NCI-H774 (cell line): ENCODE measurements at places on chromosomes 5 and 9.

DNA sequence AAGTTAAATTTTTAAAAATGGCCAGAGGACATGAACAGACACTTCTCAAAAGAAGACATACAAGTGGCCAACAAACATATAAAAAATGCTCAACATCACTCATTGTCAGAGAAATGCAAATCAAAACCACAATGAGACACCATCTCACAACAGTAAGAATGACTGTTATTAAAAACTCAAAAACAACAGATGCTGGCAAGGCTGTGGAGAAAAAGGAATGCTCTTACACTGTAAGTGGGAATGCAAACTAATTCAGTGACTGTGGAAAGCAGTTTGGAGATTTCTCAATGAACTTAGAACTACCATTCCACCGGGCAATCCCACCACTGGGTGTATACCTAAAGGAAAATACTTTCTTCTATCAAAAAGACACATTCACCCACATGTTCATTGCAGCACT is 168.5 kb upstream of the PIK3R1 start:
- no peak for DNase-seq

GRCh38 chr9:126411225-126411947 is 84.8 kb downstream of the MVB12B start:
- DNase-seq, result peak; percentile 57

DNA sequence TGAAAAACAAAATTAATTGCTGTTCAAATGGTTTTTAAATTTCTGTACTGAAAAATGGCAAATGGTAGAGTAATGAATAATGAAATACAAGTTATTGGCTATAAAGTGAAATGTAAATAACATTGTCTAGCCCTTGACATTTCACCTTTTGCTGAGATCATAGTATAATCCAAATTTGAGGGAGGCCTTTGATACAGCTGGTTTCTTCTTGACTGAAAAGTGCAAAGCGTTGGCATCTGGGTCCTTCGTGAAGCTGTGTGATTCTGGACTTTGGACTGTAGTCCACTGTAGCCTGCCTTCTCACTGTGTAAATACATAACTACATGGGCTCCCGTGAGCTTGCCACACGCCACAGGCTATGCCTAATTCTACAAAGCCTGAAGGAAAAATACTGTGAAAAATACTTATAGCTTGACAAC is 52.3 kb downstream of the ARHGEF28 start:
- no peak for DNase-seq

GRCh38 chr9:34370970-34371880 is 5.5 kb downstream of the MYORG start:
- no peak for DNase-seq

DNA sequence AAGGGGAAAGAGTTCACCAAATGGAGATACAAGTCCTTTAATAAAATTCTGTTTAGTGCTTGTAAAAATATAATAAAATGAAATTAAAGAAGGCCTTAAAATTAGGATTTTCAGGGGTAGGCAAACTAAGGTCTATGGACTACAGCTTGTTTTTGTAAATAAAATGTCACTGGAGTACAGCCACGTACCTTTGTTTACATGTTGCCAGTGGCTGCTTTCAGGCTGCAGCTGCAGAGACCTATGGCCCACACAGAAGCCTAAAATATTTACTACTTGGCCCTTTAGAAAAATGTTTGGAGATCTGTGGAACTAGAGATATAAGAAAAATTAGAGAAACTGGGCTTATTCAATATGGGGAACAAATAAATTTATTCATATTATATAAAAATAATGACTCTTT is 122.8 kb downstream of the RPS23 start:
- no peak for DNase-seq

GRCh38 chr9:92655896-92656536 is 13.9 kb downstream of the IPPK start:
- DNase-seq, result no peak

DNA sequence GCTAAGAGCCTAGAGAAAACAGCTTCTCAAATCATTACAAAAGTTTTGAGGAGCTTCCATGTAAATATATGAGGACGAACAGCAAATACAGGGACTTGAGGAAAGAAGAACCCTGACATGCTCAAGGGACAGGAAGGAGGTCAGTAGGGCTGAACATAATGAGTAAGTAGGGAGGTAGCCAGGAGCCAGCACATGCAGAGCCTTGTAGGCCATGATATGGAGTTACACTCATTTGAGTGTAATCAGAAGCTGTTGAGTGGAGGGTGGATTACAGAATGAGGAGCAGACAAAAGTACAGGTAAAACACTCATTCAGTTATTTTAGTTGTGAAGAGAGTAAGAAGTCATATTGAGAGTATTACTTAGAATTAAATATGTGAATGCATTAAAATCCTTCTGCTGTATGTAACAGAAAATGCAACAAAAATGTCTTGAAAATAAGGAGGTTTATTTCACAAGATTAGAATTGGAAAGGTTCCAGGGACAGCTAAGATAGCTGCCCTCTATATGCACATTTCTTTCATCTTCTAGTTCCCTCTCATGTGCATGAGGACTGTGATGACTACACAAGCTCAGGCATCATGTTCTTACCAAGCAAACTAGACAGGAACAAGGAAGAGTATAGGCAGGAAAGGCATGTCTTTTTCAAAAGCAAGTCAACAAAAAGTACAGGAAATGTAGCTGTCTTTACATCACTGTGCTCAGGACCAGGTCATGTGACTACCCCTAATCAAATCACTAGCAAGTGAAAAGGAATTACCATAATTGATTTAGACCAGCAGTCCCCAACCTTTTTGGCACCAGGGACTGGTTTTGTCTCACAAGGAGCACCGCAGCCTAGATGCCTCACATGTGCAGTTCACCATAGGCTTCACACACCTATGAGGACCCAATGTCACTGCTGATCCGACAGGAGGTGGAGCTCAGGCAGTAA is 87.2 kb downstream of the TMEM232 start:
- DNase-seq, result no peak

DNA sequence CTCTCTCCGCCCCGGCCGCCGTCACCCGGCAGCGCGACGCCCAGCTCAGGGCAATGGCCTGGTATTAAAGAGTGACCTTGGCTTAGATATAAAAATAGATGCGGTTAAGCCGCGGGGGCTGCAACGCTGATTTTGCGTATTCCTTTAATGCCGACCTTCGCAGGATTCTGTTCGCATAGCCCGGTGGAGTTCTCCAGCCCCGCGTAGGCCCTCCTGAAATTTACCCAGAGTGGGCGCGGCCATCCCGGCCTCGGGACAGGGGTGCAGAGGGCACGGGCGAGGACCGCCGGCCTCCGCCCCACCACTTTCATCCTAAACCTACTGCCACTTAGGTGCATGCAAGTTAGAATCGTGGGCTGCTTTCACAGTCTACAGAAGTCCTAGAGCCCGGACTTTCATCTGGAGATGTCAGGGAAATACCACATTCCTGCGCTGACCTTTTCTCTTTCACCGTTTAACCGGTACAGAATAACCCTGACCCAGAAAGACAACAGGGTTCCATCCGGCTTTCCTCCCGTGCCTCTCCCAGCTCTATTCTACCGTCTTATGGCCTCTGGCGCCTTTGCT is 492 bp upstream of the FAM169A start:
- DNase-seq, result no peak

- no peak for DNase-seq
These were observed 294.5 kb downstream of the EBF1 start for GRCh38 chr5:158805195-158805594.

GRCh38 chr5:5534333-5534732 is 111.9 kb downstream of the ICE1 start:
- no peak for DNase-seq

GRCh38 chr5:107544967-107545366 is 125.8 kb downstream of the EFNA5 start:
- DNase-seq, result no peak

DNA sequence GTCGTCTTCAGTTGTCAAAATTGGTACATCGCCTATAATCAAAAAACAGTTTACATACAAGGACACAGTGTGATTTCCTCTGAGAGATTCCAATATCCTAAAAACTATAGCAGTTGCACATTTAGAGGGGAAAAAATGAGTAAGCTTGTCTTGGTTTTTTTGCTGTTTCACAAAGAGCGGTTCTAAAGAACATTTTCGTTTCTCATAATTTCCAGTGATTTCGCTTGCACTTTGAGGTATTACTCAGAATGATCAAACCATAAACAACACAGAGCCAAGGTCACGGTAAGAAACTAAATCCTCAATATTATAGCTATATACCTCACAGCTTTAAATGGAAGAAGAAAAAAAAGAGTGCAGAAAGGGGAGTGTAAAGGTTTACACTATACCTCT is 861 bp downstream of the MTX3 start:
- no peak for DNase-seq

DNA sequence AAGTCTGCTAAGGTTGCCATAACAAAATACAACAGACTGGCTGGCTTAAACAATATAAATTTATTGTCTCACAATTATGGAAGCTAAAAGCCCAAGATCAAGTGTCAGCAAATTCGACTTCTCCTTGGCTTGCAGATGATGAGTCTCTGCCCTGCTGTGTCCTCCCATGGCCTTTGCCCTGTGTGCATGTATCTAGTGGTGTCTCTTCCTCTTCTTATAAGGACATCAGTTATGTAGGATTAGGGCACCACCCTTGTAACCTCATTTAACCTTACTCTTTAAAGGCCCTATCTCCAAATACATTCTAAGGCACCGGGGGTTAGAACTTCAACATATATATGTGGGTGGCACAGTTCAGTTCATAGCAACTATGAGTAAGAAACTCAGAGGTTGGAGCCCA is 157.9 kb upstream of the RASA1 start:
- DNase-seq, result no peak

DNA sequence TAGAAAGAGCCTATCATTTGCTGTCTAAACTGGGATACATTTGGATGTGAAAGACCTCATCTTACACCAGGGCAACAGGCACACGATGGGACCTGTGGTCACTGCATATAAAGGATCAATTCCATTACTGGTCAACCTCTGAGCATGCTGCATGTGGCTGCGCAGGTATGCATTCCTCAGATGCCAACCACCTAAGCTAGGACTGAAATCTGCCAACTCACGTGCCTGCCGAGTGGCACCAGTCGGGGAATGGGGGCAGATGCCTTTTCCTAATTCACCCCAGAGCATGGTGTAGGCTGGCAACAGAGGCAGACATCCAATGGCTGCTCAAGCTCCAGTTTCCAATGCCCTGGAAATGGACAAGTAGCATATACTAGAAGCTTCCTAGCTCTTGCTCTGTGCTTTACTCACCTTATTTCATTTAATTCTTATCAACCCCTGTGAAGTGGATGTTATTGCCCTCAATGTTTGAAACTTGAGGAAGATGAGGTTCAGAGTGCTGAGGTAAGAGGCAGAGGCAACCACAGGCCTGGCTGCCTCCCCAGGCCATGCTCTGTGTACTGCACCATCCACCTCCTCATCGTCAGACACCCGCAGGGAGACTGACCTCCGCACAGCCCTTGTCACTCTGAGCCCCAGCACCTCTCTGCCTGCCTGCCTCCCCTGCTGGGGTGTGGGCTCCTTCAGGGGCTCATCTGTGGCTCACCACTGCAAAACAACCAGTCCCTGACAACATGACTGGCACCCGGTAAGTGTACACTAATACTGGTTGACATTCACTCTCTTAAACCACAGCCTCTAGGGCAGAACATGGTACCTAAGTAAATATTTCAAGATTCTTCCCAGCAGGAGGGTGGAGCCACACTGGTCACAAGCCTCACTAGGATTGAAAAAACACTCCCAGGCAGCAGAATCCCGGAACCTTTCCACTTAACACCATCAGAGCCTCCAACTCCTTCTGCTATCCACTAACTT is 228.5 kb downstream of the CRB2 start:
- no peak for DNase-seq

GRCh38 chr9:16064771-16065170 is 511.9 kb downstream of the CCDC171 start:
- no peak for DNase-seq

DNA sequence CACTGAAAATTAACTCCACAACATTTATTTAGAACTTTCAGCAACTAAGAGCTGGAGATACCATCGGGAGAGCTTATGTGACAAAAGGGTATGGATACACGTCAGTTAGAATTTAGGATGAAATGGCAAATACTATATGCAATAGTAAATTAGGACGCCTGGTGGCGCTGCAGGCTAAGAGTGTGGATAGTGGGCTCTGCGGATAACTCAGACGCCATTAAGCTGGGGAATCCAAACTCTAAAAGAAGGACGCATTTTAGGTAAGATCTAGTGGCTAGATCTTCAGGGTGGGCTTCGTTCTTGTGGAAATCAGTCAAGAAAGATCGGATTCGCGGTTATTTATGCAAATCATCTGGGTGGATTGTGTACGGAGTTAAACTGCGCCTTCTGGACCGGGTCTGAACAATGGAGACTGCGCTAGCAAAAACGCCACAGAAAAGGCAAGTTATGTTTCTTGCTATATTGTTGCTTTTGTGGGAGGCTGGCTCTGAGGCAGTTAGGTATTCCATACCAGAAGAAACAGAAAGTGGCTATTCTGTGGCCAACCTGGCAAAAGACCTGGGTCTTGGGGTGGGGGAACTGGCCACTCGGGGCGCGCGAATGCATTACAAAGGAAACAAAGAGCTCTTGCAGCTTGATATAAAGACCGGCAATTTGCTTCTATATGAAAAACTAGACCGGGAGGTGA is at the start of gene PCDHB5:
Gene PCDHB5, plus strand, starts transcription at position 177 of the 688 bp plus-strand sequence. Its CDS starts 229 bp downstream, at position 406.
- peak; percentile 81 for DNase-seq

GRCh38 chr9:118736406-118736805 is 632.8 kb downstream of the BRINP1 start:
- no peak for DNase-seq

DNA sequence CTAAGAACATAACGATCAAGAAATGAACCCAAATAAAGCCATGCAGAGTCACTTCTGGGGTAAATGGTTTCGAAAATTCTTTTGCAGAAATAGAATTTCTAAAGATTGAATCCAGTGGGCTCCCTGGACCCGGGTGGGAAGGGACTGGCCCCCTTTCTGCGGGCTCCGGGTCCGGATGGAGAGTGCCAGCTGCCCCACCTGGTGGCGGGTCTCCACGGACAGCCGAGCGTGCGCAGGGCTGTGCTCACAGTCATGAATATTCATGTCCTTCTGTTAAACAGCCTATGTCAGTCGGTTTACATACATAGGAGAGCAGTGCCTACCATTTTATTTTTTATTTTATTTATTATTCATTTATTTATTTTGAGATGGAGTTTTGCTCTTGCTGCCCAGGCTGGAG is 4.7 kb upstream of the PPP1R26 start:
- no peak for DNase-seq

DNA sequence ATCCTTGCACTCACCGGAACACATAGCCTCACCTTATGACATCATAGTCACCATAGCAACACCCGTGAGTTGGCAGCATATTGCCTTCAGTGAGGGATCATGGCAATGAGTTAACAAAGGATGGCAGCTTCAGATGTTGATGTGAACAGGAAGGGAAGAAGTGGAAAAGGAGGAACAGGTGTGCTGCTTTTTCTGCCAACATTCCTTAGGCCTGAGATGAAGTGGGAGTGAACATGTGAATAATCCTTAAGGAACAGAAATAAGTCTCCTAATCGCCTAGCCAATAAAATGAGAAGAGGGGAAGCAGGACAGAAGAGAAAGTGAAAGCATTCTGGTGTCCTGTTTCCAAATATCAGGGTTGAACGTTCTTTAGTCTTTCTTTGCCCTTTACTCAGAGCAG is 360.0 kb downstream of the BRINP1 start:
- DNase-seq, result peak; percentile 70

GRCh38 chr5:38347040-38347763 is 88.8 kb downstream of the EGFLAM start:
- no peak for DNase-seq
